ENCODE measurements at places on chromosomes 7 and 10.

DNA sequence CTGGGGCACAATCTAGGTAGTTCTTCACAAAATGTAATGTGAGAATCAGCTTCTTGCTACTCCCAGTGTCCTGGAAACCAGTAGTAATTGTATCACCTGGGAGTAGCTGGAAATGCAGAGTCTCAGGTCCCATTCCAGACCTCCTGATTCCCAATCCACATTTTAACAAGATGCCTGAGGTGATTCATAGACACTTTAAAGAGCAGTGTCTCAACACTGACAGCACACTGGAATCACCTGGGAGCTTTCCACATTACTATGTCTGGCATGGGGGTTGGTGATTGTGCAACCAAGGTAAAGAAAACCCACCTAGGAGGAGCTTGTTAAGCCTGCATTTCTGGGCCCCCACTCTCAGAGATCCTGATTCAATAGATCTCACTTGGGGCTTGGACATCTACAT, 11.1 kb downstream of the DPY19L1 start:
- DNase-seq: no peak

DNA sequence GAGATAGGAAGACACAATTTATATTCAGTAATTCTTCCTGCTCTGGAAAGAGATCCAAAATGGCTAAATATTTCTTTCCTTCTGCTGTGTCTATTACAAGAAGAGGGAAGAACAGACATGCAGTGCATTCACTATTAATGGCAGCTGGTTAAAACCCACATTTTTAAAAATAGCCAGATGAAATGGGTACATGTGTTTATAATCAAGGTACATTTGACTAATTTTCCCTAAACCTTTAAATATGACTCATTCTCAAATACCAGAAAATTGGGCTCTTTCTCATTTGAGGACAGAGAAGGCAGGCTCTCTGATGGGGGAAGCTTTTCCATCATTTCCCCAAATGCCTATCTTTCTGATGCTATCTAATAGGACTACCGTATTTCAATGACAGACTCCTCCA, 215.7 kb upstream of the HABP2 start:
- no peak for DNase-seq

- no peak for DNase-seq
Observed at GRCh38 chr10:114102256-114102655, 58.6 kb downstream of the ADRB1 start.

DNA sequence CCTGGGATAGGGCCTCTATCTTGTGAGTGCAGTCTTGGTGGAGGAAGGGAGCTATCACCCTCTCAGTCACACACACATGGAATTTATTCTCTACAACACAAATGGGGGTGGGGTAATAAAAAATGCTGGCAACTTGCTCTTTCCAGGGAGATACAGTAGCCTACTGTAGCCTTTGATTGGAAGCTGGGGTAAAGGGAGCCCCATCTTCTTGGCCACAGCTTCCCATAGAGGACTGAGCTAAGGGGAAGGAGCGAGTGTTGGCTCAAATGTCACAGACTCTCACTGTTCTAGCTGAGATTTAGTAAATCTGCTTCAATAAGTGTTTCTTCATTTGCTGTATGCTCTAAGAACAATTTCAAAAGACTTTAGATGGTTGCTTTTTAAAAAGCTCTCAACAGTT, 222.2 kb upstream of the CXCL12 start:
- no peak for DNase-seq

GRCh38 chr10:121831777-121832176, 96.1 kb downstream of the ATE1 start:
- DNase-seq: no peak

GRCh38 chr7:129205126-129205818, 16.8 kb downstream of the SMO start:
- DNase-seq: no peak

DNA sequence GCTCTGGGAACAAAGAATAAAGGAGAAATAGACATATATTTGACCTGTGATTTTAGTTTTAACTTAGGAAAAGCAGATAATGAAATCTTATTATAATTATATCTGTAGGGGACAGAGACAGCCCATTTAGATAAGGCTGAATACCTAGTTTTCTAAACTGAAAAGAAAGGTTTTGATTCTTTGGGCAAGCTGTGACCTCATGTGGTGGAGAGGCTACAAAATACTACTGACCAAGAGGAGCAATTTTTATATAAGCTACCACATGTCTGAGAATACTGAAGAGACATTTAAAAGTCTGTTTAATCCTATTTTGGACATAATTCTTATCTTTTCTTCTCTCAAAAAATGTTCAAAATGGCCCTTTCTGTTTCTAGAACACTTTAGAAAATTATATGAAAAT, 271.0 kb downstream of the MTERF1 start:
- no peak for DNase-seq

GRCh38 chr7:117129521-117129955, 176.2 kb downstream of the ST7 start:
- DNase-seq: no peak

GRCh38 chr10:79116801-79117723, 48.3 kb downstream of the ZMIZ1 start:
- DNase-seq: no peak

GRCh38 chr7:129779602-129780256, 168.2 kb downstream of the NRF1 start:
- DNase-seq: no peak

DNA sequence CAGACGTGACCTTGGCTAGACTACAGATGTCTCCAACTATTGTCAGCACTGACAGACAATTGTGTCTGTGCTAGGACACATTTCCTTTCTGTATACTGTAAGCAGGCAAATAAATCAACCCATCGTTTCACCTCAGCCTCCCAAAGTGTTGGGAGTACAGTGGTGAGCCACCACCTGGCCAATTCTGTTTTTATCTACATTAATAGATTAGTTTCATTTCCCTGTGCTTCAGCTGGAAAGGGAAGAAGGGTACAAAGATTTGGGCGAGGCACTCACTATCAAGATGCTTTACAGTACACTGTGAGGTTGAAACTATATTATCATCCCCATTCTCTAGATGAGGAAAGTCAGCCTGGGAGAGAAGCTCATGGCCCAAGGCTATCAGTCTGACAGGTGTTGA, 21.9 kb downstream of the SFR1 start:
- DNase-seq: no peak

DNA sequence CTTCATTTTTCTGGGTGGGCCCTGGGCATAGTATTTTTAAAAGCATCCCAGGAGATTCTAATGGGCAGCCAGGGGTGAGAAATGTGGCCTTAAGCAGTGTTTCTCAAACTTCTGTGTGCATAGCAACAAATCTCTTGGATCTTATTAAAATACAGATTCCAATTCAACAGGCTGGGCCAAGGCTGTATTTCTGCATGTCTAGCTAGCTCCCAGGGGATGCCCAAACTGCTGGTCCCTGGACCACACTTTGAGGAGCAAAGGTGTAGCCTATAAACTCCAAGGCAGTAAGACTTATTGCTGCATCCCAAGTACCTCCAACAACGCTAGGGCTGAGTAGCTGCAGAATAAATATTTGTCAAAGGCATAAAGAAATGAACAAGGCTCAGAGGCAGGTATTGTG, 292.9 kb upstream of the ZMIZ1 start:
- no peak for DNase-seq

DNA sequence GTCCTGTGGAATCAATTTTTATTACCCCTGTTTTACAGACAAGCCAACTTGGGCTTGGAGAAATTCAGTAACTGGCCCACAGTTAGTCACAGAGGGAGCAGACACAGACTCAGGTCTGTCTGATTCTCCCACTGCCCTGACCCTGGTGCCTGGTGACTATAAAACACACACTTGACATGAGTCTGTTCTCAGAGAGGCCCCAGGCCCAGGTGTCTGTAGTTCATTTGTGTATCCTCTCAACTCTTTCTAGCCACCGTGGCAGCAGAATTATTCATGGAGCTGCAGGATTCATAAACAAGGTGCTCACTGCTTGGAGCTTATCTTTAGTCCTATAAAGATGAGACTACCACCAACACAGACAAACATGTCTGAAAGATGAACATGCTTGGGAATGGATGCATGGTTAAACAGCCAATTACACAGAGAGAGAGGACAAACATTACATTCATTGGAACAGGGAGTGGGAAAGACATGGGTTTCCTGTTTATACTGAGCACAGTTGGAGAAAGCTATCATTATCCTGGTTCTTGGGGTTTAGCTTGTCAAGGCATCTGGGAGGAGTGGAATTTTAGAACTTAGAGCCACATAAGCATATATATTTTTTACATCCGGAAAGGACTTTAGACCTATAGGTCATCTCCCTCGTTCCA, 79.1 kb upstream of the PDCD4 start:
- DNase-seq: no peak

DNA sequence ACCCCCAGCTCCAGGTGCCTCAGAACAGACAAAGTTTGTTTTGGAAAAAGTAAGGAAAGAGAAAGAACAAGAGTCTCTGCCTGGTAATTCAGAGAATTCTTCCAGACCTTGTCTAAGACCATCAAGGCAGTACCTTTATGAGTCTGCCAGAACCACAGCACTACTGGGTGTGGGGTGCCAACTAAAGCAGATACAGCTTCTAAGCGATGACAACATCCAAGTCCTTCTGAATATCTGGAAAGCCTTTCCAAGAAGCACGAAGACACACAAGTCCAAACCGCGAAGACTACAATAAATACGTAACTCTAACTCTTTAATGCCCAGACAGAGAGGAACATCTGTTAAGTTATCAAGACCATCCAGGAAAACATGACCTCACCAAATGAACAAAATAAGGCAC, 94.3 kb downstream of the SIRT1 start:
- no peak for DNase-seq

- no peak for DNase-seq
Observed at GRCh38 chr10:89869592-89870156, 168.3 kb downstream of the KIF20B start.

DNA sequence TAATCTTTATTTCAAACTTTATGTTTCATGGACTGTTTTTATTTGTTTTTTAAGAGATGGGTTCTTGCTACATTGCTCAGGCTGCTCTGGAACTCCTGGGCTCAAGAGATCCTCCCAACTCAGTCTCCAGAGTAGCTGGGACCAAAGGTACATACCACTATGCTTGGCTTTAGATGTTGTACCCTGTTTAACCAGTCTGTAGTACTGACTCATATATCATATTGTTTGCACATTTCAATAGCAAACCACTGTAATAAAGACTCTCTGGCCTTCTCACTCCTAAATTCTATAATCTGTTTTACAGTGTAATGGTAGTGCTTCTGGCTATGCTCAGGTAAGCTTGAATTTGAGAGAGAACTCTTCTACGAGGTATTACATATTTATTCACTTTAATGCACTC, 413.6 kb upstream of the PCDH15 start:
- DNase-seq: no peak

DNA sequence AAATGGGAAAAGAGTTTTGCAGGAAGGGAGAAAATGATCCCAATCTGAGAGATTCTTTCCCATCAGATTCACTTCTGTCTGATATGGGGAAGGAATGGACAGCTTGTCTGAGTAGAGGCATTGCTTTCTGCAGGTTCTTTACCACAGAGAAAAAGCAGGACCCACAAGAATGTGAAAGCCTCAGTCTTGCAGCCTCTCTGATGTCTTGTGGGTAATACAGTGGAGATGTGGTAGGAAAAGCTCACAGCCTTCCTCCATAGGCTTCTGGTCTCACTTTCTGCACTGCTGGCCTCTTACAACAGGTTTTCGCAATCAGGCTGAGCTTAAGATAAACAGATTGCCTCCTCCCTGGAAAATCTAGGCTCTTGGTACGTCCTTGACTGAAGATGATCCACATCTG, 551 bp downstream of the IFIT1 start:
- no peak for DNase-seq

DNA sequence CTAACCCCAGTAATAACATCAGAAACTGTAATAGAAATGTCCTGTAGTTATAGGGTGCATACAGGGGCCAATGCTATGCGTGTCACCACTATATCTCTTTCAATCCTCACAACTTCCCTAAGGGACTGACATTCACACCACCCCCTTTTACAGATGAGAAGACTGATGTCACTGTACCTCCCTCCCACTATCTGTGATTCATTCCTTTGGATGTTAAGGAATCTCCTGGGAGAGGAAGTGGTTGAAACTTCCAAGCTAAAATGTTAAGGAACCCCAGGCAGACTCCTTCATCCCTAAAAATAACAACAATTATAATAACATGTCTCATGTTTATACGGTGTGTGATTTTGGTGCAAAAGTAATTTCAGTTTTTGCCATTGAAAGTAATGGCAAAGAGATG, 5.4 kb downstream of the COL13A1 start:
- DNase-seq: no peak

- DNase-seq: no peak
Observed at GRCh38 chr10:16674147-16674703, 143.0 kb downstream of the RSU1 start.

DNA sequence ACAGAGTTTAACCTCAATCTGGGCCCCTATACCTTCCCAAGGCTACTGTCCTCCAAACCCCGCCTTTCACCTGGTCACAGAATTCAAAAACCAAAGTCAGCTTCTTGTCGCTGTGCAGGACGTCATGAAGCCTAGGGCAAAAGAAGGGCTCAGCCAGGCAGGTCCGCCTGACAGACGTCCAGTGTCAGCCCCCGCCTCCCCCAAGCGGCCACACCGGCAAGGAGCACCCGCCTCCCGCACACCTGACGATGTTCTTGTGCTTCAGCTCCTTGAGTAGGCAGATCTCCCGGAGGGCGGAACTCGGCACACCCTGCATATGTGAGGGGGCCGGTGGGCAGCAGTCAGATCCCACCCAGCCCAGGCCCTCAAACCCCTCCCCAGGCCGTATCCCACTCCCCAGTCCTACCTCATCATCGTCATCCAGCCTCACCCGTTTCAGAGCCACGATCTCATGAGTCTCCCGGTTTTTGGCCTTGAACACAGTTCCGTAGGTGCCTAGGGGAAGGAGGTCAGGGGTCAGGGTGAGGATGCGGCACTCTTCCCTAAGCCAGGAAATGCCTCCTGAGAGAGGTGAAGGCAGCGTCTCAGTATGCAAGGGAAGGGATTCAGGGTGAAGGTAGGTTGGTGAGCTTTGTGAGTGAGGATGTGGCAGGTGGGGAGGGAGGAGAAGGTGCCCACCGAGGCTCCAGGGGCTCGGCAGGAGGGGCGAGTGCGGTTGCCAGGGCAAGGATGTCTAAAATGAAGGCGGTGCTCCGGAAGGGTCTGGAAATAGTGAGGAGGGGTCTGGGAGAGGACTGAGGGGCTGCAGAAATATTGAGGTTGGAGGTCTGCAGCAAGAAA, 811 bp downstream of the CDK5 start:
- DNase-seq: no peak

GRCh38 chr7:103799298-103799697, 190.2 kb downstream of the RELN start:
- DNase-seq: no peak

DNA sequence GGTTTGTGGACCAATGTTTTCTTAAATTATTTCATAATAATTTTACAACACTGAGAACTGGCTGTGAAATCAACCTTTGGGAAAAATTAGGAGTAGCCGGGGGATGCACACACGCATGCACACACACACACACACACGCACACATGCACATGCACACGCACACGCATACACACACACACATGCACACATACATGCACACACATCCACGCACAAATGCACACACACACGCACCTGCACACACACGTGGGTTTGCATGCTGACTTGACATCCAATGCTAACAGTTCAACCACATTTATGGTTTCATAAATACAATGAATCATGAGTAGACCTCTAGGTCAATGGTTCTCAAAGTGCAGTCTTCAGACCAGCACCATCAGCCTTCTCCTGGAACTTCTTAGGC, 354.1 kb downstream of the DPP6 start:
- DNase-seq: no peak

- no peak for DNase-seq
Observed at GRCh38 chr10:48314107-48314506, 7.6 kb downstream of the MAPK8 start.

GRCh38 chr7:137547485-137547884, 204.0 kb upstream of the PTN start:
- DNase-seq: no peak

Measured in activated naive CD4-positive, alpha-beta T cell (primary cell).